Transverse colon (tissue), 4 donors: ENCODE measurements at places on chromosomes 11 and 22. TPM values are rescaled to one million over a fixed set of nuclear protein-coding genes. Genes with fewer than 3 reads are reported as not detected.

Gene OR4A16
- not detected for total RNA-seq

Gene THY1
- total RNA-seq: 5.6 TPM

Gene SLC22A6
- not detected for total RNA-seq

Gene TOMM22
- total RNA-seq: 40.0 TPM

Gene IL17REL
- 0.82 TPM for total RNA-seq

GRCh38 chr11:33967451-33967850 lies 75.6 kb upstream of the LMO2 start:
- no peak for DNase-seq
- no peaks in the 10 kb centered on the region for H3K4me1 ChIP-seq
- H3K27me3 ChIP-seq: peaks cover 6% of the 10 kb centered on the region
- H3K4me3 ChIP-seq: no peak overlapping the region
- H3K27ac ChIP-seq: no peak overlapping the region

DNA sequence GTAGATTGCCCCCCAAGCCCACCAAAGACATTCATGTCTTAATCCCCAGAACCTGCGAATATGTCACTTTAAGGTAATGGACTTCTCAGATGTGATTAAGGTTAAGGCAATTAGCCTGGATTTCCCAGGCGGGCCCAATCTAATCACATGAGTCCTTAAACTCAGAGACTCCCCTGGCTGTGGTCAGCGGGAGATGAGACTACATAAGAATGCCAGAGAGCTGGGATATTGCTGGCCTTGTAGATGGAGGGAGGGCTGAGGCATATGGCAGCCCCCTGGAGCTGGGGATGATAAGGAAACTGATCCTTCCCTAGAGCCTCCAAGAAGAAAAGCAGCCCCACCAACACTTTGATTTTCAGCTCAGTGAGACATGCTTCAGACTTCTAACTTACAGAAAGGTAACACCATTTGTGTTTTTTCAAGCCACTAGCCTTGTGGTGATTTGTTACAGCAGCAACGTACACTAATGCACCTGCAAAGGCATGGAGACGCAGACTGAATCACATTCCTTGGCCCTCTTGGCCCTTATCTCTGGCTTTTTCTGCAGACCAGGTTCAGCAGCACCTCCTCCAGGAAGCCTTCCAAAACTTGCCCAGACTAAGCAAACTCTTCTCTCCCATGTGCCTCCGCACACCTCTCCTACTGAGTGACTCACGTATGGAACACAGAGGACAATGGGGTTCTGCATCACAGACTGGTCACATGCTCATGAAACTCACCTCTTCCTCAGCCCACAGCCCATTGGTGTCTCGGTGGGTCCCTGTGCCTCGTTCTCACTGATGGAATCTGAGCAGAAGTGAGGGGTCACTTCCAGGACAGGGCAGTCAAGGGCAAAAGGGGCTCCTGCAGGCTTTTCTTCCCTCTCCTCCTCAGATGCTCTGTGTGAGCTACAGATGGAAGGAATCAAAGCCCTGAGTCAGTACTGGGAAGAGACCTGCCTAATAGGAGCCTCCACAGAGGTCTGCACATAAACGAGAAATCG lies 86.3 kb upstream of the HMGXB4 start:
- H3K4me1 ChIP-seq: no peaks in the 10 kb centered on the region
- no peak overlapping the region for H3K27ac ChIP-seq
- DNase-seq: no peak
- peaks cover 12% of the 10 kb centered on the region for H3K27me3 ChIP-seq

- no peak for DNase-seq
- H3K36me3 ChIP-seq: no peaks in the 10 kb centered on the region
- no peaks in the 10 kb centered on the region for H3K27me3 ChIP-seq
- H3K4me3 ChIP-seq: no peak overlapping the region
- H3K4me1 ChIP-seq: no peaks in the 10 kb centered on the region
- H3K27ac ChIP-seq: no peak overlapping the region
Observed at GRCh38 chr11:130608287-130608686, 159.8 kb downstream of the ADAMTS15 start.

GRCh38 chr22:33492210-33492651 lies 428.0 kb downstream of the LARGE1 start:
- no peaks in the 10 kb centered on the region for H3K36me3 ChIP-seq
- H3K4me1 ChIP-seq: no peaks in the 10 kb centered on the region
- H3K4me3 ChIP-seq: no peak overlapping the region
- H3K27ac ChIP-seq: no peak overlapping the region

GRCh38 chr11:115496892-115497291 lies 7.3 kb downstream of the CADM1 start:
- no peak overlapping the region for H3K4me3 ChIP-seq

DNA sequence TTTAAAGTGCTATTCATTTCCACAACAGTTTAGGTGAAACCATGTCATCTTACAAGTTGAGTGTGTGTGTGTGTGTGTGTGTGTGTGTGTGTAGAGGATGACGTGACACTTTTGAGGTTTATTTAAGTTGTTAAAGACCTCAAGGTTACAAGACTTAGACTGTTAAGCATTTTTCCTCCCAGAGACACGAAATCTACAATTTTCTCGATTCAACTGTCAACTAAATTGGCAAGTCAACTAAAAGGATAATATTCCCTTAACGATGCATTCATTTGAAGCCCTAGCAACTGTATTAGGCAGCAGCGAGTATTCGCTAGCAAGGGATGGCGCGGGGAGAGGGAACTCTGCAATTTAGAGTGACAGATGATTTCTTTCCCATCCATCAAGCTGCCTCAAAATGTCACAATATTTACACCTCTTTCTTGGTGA lies 17.6 kb upstream of the BDNF start:
- H3K27me3 ChIP-seq: peaks cover 94% of the 10 kb centered on the region
- H3K4me1 ChIP-seq: peaks cover 29% of the 10 kb centered on the region
- H3K4me3 ChIP-seq: no peak overlapping the region

- H3K4me3 ChIP-seq: no peak overlapping the region
- DNase-seq: no peak
- no peak overlapping the region for H3K27ac ChIP-seq
- H3K36me3 ChIP-seq: no peaks in the 10 kb centered on the region
Observed at GRCh38 chr22:37147186-37147990, 2.3 kb downstream of the IL2RB start.

DNA sequence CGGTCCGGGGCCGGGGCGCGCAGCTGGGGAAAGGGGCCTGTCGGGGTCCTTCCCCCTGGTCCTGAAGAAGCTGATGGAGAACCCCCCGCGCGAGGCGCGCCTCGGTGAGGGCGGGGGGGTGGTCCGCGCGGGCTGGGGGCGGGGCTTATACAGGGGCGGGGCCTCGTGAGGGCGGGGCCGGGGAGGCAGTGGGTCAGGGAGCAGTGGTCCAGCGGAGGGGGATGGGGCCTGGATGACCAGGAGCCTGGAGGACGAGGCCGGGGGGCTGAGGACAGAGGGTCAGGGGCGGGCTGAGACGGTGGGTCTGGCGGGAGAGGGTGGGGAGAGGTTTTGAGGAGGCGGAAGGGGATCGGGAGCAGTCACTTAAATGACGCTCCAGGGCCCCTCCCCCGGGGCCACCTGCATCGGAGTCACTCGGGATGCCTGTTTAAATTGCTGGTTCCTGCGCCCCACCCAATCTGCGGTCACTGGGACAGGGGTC lies 396 bp downstream of the TEF start:
- peak overlapping the region; percentile 98 for H3K27ac ChIP-seq
- no peaks in the 10 kb centered on the region for H3K27me3 ChIP-seq
- DNase-seq: peak; percentile 74

DNA sequence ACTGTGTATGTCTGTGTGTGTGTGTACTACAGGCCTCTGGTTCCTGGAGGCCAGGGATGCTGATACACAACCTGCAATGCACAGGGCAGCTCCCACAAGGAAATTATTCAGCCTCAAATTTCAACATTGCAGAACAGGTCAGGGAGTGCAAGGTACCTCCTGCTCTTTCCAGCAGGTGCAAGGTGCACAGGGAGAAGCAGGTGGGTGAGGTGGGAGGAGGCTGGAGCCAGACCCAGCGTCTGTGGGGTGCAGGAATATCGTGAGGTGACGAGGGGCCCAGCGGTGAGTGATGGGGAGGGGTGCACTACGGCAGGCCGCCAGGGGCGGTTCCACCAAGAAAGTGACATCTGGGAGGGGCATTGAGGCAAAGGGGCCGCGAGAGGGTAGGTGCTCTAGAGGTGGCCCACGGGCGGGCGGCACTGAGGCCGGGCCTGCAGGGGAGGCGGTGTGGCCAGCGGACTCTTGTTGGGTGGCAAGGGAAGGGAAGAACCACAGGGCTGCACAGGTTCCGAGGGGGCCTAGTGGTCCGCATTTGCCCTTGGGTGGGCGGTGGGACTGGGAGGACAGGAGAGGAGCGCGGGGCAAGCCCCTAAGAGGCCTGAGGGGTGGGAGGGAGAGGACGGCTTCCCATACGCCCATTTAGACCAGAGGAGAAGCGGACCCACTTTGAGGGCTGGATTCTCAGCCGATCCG lies 21.6 kb downstream of the DGCR6L start:
- no peaks in the 10 kb centered on the region for H3K36me3 ChIP-seq
- DNase-seq: no peak
- H3K4me3 ChIP-seq: no peak overlapping the region
- no peak overlapping the region for H3K27ac ChIP-seq

DNA sequence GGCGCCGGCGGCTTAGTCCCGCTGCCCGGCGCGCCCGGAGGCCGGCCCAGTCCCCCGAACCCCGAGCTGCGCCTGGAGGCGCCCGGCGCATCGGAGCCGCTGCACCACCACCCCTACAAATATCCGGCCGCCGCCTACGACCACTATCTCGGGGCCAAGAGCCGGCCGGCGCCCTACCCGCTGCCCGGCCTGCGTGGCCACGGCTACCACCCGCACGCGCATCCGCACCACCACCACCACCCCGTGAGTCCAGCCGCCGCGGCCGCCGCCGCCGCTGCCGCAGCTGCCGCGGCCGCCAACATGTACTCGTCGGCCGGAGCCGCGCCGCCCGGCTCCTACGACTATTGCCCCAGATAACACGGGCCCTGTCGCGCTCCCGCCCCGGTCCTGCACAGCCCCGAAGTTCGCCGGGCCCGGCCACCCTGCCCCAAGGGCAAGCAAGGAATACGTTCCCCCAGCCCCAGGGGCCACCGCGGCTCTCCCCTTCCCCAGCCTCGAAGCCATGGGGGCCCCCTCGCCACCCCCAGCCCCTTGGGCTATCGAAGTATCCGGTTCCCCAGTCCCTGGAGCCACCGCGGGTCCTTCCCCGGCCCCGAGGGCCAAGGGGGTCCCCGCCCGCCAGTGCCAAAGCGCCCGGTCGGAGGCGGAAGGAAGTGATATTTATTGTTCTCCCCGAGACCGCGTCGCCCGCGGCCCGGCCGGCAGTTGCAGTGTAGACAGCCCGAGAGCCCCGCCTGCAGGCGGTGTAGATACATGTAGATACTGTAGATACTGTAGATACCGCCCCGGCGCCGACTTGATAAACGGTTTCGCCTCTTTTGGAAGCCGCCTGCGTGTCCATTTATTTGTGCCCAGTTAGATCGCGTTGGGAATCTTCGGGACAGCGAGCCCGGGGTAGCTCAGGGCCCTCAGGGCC lies 6.2 kb downstream of the TBX1 start:
- peaks cover 99% of the 10 kb centered on the region for H3K27me3 ChIP-seq
- H3K27ac ChIP-seq: peak overlapping the region; percentile 1
- no peak overlapping the region for H3K4me3 ChIP-seq
- no peaks in the 10 kb centered on the region for H3K36me3 ChIP-seq

GRCh38 chr22:38314933-38315822 lies 2.1 kb downstream of the CSNK1E start:
- DNase-seq: peak; percentile 41
- peaks cover 77% of the 10 kb centered on the region for H3K4me1 ChIP-seq
- H3K27ac ChIP-seq: peak overlapping the region; percentile 99
- H3K36me3 ChIP-seq: no peaks in the 10 kb centered on the region
- no peaks in the 10 kb centered on the region for H3K27me3 ChIP-seq
- peak overlapping the region; percentile 64 for H3K4me3 ChIP-seq

- no peaks in the 10 kb centered on the region for H3K36me3 ChIP-seq
- H3K4me1 ChIP-seq: no peaks in the 10 kb centered on the region
- H3K27ac ChIP-seq: no peak overlapping the region
- no peak for DNase-seq
- H3K4me3 ChIP-seq: no peak overlapping the region
Observed at GRCh38 chr11:27115051-27115650, 74.5 kb downstream of the BBOX1 start.
